ENCODE measurements at places on chromosomes 12 and 14.

- no peak for DNase-seq
Observed at GRCh38 chr14:58732387-58732786, 94.6 kb downstream of the DACT1 start.

DNA sequence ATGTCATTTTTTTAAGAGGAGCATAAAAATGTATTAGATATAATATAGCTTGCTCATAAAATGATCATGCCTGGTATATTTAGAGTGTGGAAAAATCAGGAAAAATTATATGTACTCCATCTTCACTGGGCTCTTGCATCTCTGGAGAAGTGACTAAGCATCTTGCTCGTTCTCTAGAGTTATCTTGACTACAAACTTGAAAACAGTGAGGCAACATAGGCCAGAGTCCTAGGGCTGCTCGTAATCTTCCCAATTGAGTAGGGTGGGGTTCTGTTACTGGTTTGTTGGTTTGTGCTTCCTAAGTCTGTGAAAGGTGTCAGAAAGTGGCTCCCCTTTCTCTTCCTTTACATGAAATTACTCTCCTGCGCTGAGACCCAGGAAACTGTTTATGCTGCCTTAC lies 46.2 kb downstream of the AACS start:
- DNase-seq = no peak

DNA sequence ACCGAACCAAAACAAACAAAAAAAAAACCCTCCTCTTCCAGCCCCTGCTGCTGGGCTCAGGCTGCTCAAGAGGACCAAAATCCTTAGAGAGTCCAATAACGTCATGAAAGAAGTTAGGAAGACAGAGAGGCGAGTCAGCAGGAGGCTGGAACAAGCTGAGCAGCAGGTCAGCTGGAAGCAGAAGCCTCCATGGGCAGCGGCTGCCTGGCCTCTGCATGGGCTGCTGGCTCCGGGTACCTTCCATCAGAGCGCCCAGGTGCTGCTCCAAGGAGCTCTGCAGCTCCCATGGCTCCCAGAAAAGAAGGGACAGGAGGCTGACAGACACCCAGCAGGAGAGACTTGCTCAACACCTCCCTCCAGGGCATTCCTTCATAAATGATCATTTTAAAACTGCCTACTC lies 3.2 kb upstream of the KRT2 start:
- DNase-seq = no peak

GRCh38 chr14:95533822-95534221 lies 1.0 kb upstream of the GLRX5 start:
- no peak for DNase-seq

- DNase-seq = no peak
Observed at GRCh38 chr12:89825591-89826449, 117.2 kb upstream of the ATP2B1 start.

GRCh38 chr12:7758766-7759140 lies 6.3 kb upstream of the NANOGNB start:
- no peak for DNase-seq

GRCh38 chr12:39402922-39403321 lies 40.0 kb downstream of the KIF21A start:
- no peak for DNase-seq

DNA sequence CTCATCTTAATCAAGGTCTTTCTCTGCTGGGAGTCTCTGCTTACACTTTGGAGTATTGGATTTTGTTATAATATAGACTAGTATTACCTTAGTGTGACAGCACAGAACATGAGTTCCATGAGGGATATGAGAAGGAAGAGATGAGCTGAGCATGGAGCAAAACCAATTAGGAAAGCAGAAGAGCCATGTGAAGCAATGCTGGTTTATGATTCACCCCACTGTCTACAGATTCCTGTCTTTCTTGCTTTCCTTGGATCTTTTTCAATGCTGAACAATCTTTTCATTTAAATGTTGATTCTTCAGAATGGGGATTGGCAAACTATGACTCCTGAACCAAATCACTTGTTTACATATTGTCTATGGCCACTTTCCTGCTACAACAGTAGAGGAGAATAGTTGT lies 70.4 kb upstream of the KITLG start:
- DNase-seq = no peak

GRCh38 chr12:45915405-45915804 lies 75.0 kb downstream of the SCAF11 start:
- no peak for DNase-seq

- DNase-seq = no peak
Observed at GRCh38 chr12:5908251-5908650, 36.8 kb downstream of the ANO2 start.

GRCh38 chr14:38261620-38262019 lies 5.7 kb upstream of the CLEC14A start:
- no peak for DNase-seq

GRCh38 chr12:79426121-79426520 lies 264.6 kb downstream of the PAWR start:
- DNase-seq = no peak

GRCh38 chr12:14273913-14274311 lies 91.6 kb upstream of the ATF7IP start:
- DNase-seq = no peak

GRCh38 chr14:88228522-88229236 lies 94.4 kb downstream of the KCNK10 start:
- DNase-seq = no peak

DNA sequence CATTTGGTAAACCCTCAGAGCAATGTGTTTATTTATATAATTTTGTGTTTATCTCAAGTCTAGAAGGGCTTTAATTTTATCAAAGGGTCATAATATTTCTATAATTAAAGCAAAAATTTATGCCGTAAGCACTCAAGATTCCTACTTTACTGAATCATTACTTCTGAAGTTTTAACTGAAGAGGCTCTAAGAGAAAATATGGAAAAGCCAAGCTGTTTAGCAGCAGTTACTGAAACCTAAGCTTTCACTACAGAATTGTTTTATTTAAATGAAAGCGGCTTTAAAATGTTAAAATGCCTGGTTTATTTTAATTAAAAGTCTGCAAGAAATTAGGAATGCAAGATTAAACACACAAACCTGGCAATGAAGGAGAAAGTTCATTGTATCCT lies 73.9 kb upstream of the BBS10 start:
- DNase-seq = no peak

DNA sequence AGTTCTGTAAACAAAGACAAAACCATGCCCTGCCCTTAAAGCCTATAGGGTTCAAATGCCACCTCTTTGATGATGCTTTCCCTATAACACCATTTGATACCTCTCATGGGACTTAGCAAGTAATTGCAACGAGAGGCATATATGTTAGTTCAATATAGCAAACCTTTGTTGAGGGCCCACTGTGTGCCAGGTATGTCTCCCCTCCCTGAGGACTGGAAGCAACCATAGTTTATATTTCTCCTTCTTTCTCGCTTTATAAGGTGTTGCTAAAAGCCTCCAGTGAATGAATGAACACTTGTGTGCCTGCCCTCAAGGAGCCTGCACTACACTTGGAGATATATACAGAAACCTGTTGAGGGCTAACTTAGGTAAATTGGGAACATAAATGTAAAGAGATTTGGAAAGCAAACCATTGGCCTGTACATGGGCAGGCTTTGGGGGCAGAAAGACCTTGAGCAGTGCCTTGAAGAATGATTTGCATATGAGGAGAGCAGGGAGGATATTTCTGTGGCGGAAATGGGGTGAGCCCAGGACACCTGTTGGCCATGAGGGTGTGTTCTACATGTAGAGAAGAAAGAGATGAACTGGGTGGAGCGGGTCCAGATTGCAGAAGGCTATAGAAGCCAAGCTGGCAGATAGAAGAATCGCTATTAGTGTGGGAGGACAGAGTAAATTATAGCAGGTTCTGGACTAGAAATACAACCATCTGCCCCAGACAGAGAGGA lies 1.8 kb upstream of the CKAP4 start:
- no peak for DNase-seq

DNA sequence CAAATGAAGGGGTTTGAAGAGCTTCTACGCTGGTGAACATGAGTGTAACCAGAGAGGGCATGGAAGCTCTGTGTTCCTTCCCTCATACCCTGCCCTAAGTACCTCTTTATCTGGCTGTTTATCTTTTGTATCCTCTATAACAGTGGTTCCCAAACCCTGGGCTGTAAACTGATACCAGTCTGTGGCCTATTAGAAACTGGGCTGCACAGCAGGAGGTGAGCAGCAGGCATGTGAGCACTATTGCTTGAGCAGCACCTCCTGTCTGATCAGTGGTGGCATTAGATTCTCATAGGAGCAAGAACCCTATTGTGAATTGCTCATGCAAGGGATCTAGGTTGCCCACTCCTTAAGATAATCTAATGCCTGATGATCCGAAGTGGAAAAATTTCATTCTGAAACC lies 172.9 kb upstream of the AVPR1A start:
- no peak for DNase-seq

DNA sequence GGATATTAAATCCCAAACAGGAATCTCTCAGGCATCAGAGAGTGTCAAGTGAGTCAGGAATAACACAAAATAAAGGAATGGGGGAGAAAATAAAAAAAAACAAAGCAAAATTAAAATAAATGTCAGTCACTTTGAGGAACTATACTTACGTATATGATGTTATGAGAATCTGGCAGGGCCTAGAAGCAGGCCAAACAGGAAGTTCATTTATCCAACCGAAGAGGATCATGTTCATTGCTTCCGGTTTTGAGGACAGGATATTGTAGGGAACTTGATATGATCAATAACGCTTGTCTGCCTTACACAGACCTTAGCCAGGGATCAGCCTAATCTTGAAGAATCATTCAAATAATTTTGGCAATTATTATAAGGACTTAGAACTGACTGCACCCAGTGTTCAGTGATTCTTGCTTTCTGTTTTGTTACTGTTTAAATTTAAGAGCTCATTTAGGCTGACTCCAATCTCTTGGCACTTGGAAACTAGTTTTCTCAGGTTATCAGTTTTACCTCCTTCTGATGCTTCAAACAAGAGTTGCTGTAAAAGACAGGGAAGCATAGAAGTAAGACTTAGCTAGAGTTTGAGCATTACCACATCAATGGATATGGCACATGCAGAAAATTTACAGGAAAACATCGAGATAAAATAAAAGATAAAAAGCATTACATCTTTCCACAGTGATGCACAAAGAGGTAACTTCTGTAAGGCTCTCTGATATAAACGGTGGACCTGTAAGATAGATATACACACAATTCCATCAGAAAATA lies 53.4 kb downstream of the ZFC3H1 start:
- no peak for DNase-seq

DNA sequence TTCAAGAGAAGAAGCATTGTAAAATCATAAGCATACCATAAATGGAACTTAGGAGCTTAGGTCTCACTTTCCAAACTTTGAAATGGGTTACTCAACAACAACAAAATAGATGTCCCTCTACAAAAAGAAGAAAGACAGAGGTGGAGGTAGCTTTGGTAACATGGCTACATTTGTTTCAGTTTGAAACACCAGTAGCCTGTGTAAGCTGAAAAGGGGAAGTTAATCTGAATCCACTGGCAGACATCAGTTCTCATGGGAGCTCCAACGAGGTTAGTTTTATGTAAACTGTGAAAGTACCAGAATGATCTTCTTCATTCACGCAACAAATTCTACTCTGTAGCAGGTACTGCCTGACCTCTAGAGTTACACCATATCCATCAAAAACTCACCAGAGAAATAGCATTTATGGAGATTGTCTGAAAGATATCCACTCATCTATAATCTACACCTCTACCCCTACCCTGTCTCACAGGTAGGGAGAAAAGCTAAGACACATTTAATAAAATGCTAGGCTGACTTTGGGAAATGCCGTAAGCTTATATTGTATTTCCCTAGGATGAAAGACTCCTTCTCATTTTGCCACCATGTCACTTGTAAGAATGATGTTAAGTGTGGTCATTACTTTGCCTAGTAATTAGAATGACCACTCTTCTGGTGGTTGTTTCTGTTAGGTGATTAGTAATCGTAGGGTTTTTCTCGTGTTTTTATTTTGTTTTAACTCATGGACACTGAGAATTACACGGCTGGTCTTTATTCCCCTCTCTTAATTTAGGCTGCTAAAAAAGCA lies 224.1 kb downstream of the ASCL1 start:
- DNase-seq = no peak

DNA sequence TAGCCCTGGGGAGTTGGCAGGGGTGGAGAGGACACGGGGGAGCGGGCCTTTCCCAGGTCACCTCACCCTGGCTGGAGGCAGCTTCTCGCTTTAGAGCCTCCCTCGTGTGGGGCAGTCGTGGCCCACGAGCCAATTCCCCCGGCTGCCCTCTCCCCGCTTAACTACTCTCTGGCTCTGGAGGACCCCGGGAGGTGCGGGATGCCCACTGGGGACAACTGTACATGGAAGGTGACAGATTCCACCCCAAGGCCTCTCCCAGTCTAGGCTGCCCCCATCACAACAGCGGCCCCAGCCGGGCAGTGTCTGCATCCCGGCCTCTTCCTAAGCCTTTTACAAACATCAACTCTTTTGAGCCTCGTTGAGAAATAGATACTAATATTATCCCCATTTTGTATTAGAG lies 78.1 kb downstream of the KIF26A start:
- no peak for DNase-seq

- DNase-seq = no peak
Observed at GRCh38 chr12:89999699-90000505, 291.3 kb upstream of the ATP2B1 start.

- DNase-seq = no peak
Observed at GRCh38 chr12:116416166-116416565, 138.7 kb upstream of the MED13L start.

- DNase-seq = no peak
Observed at GRCh38 chr12:43241986-43242385, 310.0 kb downstream of the ADAMTS20 start.

DNA sequence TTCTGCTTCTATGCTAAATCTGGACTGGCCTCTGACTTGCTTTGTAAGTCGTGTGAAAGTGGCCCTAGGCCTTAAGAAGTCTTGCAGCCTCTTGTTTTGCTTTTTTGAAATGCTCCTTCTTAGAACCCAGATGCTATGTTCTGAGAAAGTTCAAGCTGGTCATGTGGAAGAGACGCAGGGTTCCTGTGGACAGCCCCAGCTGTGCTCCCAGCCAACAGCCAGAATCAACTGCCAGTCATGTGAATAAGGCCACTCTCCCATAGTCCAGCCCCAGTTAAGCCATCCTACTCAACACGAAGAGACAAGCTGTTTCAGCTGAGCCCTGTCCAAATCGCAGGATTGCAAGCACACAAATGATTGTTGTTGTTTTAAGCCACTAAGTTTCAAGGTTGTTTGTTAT lies 37.3 kb upstream of the TBPL2 start:
- DNase-seq = no peak

GRCh38 chr14:84857571-84857970 lies 672.4 kb upstream of the FLRT2 start:
- no peak for DNase-seq

- DNase-seq = no peak
Observed at GRCh38 chr12:4144676-4145075, 128.9 kb upstream of the CCND2 start.

Data from stimulated activated CD4-positive, alpha-beta T cell treated with anti-CD3 and anti-CD28 coated beads, Interleukin-1b, Interleukin-23, amount 100 ng/mL, for 24 hours (primary cell).